ENCODE measurements at places on chromosomes 2 and 18.

DNA sequence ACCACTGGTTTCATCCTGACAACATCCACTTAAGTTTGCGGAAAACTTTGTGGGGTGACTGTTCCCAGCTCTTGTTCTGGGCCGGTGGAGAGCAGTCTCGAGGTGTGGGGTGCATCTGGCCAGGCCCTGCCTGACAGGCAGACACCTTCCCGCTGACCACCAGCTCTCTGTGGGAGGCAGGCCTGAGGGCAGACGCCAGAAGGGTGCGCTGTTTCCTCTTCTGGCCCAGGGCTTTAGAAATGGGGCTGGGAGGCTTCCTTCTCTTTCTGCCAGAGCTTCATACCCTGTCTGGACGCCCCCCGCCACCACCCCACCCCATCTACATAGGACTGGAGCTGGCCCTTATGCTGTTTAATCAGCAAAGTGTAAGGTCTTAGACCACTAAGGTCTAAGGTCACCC is 263.8 kb downstream of the LOXHD1 start:
- no peak for DNase-seq

- DNase-seq: peak; percentile 95
These were observed 18.4 kb upstream of the REV1 start for GRCh38 chr2:99507937-99508818.

DNA sequence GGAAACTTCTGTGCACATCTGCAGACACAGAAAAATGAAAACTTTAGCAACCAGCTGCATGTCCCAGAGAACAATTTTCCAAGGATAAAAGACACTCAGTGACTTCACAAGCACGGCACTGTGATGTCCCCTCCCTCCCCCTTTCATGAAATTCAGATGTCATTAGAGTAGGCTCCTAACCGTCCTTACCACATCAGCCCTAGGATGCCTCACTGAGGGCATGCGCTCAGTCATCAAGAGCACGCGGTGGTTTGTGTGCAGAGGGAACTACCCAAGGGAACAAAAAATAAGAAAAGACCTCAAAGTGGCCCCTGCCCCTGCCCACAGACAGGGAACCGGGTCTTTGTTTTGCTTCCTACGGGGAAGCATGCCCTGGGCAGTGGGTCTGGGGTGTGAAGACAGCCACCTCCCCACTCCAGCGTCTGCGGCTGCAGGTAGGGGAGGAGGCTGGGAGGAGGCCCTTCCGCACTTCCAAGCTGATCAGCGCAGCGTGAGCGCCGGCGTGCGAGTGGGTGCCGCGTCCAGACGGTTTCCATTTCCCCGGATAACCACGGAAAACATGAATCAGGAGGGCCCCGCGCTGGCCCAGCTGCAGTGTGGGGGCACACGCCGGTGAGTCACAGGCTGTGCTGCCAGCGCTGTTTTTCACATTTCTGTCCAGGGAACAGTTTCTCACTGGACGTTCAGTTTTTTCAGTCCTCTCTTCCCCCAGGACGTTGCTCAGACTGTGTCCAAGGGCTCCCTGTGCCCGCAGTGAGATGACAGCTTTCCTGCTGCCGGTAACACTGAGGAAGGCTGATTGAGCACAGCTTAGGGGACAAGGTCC is 70.6 kb downstream of the COPS8 start:
- no peak for DNase-seq

- no peak for DNase-seq
These were observed 13.4 kb downstream of the FMNL2 start for GRCh38 chr2:152348388-152348787.

- no peak for DNase-seq
These were observed 1.1 kb downstream of the TMEM18 start for GRCh38 chr2:675982-676646.

DNA sequence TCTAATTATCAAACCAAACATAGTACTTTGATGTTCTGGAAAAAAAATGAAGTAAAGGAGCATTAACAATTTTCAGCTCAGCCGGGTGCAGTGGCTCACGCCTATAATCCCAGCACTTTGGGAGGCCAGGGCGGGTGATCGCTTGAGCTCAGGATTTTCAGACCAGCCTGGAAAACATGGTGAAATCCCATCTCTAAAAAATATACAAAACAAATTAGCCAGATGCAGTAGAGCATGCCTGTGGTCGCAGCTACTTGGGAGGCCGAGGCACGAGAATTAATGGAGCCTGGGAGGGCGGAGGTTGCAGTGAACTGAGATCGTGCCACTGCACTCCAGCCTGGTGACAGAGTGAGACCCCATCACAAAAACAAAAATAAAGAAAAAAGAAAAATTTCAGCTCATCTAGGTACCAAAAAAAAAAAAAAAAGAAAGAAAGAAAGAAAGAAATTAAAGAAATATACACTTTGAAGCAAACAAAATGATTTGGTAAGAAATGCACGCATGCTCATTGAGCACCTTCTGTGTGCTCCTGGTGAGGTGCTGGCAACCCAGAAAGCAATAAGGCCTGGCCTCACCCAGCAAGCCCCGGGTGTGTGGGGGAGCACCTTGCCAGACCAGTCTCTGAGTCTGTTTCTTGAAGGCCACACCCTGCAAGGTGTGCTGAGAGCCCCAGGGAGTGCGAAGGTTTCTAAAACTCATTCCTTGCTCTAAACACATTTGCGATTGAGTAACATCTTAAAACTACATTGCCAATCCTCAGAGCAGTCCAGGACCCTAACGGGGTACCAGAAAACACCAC is 133.5 kb downstream of the TFCP2L1 start:
- DNase-seq: no peak

GRCh38 chr2:241451840-241452506 is 56.4 kb downstream of the STK25 start:
- no peak for DNase-seq

GRCh38 chr2:95344656-95345055 is 47.5 kb downstream of the KCNIP3 start:
- no peak for DNase-seq

- DNase-seq: no peak
These were observed 66.5 kb downstream of the ALPK2 start for GRCh38 chr18:58562146-58562998.

DNA sequence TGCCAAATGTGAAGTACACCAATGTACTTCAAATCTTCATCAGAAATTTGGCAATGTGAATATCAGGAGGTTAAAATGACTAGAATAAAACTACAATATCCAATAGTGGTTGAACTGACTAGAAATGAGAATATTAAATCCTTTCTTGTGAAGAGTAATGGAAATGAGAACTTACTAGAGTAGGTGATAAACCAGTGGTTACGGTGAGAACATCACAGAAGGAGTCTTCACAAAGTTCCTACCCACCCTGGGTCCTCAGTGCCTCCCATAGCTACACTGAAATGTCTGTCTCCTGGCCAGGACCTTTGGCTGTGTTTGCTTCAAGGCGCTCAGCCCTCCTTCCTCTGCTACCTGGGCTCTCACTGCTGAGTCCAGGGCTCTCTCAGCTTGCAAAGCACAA is 289.7 kb downstream of the STK39 start:
- no peak for DNase-seq

GRCh38 chr2:27042985-27043634 is 8.4 kb upstream of the AGBL5 start:
- DNase-seq: no peak

- no peak for DNase-seq
These were observed 28.8 kb upstream of the RMDN2 start for GRCh38 chr2:37896319-37896718.

- no peak for DNase-seq
These were observed 126.1 kb downstream of the MTX2 start for GRCh38 chr2:176395273-176395854.

GRCh38 chr2:204611017-204611631 is 65.8 kb downstream of the PARD3B start:
- DNase-seq: no peak

DNA sequence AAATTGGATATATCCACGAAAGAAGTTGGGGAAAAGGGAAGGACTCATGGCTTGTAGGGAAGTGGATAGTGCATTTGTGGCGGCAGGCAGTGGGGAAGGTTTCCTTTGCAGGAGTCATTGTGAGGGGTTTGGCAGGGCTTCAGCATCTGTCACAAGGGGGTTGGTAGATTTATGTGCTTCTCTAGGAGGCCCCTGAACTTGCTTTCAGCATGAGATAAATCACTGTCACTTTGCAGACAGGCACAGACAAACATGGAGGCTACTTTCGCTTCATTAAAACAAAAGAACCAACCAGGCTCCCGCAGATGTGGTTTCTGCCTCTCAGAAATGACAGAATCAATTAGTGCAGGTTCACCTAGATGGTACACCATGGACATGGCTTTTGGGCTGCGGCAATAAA is 340.7 kb downstream of the TGIF1 start:
- no peak for DNase-seq

GRCh38 chr2:36405183-36405582 is 49.6 kb downstream of the CRIM1 start:
- DNase-seq: no peak

DNA sequence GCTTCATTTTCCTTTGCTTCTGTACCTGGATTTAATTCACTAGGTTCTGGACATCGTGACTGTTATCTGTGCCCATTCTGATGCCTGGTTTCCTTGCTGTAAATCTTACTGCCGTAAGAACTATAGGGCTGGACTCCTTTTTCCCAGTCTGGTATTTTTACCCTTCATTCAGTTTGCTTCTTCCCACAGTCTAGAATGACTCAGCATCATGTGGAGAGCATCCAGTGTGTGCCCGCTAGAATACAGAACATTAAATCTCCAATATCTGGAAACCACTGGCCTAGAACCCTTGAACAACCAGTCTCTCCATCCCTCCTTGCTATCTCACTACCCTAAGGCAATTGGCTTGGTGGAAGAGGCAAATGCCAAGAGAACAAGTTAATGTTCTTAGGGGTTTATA is 1075.4 kb upstream of the ZEB2 start:
- DNase-seq: no peak

DNA sequence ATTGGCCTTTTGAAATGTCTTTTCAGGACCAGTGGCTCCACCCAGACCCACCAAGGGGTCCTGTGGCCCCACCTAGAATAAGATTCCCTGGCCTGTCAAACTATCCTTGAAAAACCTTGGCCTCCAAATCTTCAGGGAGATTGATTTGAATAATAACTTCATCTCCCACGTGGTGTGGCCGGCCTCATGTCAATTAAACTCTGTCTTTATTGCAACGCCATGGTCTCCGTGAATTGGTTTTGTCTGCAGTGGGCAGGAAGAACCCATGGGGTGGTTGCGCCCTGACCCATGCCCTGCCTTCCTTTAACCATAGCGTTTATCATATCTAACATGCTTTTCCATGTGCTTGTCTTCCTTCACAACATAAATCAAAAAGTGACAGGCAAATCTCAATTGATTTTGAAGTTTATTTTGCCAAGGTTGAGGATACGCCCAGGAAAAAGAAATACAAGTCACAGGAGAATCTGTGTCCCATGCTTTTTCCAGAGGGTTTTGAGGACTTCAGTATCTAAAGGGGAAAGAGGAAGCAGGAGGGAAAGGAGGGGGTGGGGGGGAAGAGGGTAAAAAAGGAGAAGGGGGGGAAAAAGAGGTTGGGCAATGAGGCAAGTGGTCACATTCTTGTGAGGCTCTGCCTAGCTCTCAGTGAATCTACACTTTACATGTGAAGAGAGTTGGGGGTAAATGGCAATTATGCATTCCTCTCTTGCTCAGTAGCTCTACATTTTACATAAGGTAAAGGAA is 66.5 kb upstream of the CABLES1 start:
- no peak for DNase-seq

- no peak for DNase-seq
These were observed 12.3 kb upstream of the CHST10 start for GRCh38 chr2:100429726-100430125.

DNA sequence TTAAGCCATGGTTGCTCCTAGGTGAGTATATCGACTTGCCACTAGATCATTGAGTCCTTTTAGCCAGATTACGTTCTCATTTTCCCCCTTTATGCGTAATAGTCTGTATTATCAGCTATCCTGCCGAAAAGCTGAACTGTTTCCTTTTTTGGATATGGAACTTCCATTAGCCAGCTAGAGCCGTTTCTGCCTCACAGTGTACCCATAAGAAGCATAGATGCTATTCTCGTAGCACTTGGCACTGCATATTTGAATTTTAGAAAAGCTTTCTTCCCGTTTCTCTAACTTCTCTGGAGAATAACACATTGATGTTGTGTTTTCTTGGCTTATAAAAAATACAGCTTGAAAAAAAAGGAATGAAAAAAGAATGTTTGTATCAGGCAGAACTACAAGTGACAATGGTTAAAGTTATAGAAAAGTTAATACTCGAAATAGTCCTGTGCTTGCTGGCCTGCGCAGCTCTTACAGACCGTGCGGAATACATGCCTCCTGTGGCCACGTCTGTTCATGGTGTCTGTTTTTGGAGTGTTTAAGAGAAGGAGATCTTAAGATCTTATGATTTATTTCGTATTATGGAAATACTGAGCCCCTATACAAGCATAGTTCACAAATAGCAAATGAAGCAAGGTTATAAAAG is 710 bp downstream of the DUSP19 start:
- no peak for DNase-seq

GRCh38 chr2:1515986-1516797 is 102.9 kb downstream of the TPO start:
- DNase-seq: no peak

DNA sequence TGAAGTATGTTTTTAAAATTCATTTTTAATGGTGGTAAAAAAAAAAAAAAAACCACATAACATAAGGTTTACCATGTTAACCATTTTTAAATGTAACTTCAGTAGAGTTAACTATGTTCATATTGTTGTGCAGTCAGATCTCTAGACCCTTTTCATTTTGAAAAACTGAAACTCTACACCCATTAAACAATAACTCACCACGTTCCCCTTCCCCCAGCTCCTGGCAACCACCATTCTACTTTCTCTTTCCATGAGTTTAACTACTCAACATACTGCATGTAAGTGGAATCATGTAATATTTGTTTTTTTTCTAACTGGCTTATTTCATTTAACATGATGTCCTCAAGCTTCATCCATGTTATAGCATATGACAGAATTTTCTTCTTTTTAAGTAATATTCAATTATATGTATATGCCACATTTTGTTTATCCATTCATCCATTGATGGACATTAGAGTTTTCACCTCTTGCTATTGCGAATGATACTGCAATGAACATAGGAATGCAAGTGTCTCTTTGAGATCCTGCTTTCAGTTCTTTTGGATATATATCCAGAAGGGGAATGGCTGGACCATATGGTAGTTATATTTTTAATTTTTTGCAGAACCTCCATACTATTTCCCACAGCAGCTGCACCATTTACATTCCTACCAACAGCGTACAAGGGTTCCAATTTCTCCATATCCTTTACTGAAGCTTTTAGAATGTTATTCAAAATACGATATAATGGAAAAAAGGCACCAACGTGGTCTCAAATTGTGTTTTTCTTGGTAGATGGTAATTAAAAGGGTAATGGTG is 91.0 kb downstream of the SPTBN1 start:
- no peak for DNase-seq

- no peak for DNase-seq
These were observed 38.1 kb downstream of the TMEM87B start for GRCh38 chr2:112093216-112093615.

- DNase-seq: no peak
These were observed 83.9 kb downstream of the SLC66A3 start for GRCh38 chr2:11239147-11239546.

- DNase-seq: no peak
These were observed 337.5 kb upstream of the NT5C1B start for GRCh38 chr2:18926631-18927524.

Measured in NCI-H2081 treated with DMSO at 0.1 percent for 48 hours (cell line).